Glomerular endothelial cell (primary cell): ENCODE measurements at places on chromosomes 16 and 17.

DNA sequence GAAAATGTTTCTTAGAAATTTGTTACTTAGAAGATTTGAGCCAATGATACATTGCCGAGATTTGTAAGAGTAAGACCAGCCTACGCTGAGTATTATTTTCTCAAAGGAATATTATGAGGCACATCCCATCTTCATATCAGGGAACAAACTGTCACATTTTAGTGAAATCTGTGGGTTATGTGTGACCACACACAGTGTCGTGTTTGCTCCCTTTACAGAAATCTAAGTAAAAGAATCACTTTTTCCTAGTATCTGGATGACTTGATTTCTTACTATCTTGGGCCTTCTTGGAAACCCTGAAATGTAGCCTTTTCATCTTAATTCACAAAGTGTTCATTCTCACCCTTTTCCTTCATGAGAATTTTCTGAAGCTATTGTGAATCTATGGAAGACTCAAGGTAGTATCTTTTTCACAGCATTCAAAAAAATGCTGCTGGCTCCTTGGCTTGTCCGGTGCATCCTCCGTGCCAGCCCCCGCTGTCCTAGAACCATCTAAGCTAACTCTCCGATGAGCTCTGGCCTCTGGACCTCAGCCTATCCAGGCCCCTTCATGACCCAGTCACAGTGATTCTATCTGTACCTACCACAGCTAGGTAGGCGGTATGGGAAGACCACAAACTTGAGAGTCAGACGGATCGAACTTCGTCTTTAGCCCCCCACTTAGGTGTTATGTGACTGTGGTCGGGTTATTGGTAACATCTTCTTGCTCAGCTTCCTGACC is 524.3 kb downstream of the MAF start:
- no peak for DNase-seq

- DNase-seq = no peak
These were observed 22.7 kb upstream of the SPNS2 start for GRCh38 chr17:4476017-4476416.

GRCh38 chr16:67163164-67163998 is 1.2 kb upstream of the HSF4 start:
- DNase-seq = no peak

GRCh38 chr17:21193031-21193430 is 20.9 kb downstream of the TMEM11 start:
- DNase-seq = no peak

- DNase-seq = no peak
These were observed 23.4 kb downstream of the SMURF2 start for GRCh38 chr17:64638552-64639203.

DNA sequence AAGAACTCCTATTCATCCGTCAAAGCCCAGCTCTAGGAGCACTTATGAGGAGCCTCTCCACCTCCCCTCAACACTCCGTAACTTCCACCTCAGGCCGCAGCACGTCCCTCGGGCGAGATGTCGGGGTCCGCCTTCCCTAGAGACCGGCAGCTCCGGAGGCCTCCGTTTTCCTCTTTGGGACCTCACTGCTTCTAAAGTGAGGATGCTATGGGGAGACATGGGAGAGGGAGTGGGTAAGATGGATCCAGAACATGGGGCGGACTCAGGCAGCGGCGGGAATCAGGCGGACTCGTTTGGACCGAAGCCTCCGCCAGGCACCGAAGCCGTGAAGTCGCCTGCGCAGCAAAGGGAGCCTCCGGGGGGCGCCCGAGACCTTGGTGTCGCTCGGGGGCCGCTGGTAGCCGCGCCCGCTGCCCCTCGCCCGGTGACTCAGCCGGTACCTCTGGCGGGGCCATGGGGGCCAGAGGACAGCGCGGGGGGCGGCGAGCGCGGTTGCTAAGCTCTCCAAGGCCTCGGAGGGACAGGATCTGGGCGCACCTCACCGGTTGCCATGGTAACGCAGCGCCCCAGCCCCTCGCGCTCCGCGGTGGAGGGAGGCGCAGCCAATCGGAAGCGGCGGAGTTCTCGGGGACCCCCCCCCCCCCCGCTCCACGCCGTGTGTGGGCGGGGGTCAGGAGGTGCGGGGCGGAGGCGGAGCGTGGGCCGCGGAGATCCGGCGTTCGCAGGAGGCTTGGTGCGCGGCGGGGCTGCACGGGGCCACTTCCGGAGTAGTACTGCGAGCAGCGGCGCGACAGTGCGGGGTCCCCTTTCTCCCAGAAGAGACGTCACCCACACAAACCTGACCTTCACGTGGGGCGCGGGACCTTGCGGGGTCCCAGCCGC is 1.3 kb upstream of the HIC1 start:
- DNase-seq = no peak

DNA sequence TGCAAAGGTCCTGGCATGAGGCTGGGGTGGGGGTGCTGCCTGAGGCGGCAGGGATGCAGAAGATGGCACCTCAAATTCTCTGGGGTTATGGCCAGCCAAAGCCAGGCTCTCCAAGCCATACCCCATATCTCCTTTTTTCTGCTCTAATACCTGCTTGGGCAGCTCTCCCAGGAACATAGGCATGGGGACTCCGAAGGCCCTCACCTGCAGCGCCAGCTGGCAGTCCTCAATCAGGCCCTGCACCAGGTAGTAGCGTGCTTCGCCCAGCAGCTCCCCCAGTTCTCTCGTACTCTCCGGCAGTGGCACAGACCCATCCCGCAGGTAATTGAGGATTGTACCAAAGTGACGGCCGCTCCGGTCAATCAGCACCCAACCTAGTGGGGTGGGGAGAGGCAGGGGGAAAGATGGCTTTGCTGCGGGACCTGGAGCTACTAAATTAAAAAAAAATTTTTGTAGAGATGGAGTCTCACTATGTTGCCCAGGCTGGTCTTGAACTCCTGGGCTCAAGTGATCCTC is 3.0 kb downstream of the KCTD13 start:
- no peak for DNase-seq

DNA sequence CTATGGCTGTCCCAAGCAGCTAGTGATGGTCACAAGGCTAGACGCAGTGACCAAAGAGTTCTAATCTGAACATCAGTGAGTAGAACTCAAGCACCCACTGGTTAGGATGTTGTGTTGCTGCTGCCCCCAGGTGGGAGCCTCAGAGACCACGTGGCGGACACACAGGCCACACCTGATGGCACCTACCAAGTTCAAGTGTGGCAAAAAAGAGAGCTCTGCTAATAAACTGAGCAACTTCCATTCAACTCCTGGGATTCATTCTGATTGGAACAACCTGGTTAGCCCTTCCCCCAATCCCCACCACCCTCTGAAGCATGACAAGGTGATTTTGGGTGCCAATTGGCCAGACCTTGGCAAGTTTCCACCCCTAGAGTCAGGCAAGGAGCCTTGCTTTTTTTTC is 3.5 kb upstream of the LCMT1 start:
- no peak for DNase-seq

GRCh38 chr17:30113213-30113612 is 3.4 kb upstream of the NSRP1 start:
- no peak for DNase-seq

DNA sequence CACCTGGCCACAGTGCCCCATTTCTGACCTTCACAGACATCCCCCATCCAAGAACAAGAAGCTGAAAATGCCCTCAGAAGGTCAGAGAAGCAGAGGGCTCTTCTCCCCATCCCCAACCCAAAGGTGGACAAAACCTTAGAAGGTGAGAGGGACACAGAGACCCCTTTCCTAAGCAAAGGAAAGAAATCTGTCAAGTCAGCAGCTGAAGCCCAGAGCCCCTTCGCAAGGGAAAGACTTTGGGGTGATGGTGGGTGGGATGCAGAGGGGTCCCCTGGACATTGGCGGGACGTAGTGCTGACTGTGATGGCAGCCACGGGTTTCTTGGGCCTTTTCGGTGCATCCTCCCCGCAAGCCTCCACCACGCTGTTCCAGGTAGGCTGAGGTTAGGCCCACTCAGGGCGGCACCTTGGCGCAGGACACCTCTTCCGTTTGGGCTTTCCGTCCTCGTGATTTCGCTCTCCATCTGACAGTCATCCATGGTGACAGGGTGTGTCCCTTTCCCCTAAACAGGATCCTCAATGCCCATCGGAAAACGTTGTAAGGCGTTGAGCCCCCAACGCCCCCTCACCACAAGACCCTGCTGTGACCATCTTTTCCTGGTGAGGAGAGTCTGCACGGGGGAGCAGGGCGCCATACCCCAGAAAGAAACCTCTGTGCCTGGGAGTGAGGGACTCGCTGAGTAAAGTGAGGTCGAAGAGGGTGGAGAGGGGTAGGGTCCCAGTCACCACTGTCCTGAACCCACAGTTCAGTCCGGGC is 10.7 kb upstream of the GSDMA start:
- no peak for DNase-seq

- DNase-seq = no peak
These were observed 25.6 kb downstream of the TRARG1 start for GRCh38 chr17:1304962-1305563.

DNA sequence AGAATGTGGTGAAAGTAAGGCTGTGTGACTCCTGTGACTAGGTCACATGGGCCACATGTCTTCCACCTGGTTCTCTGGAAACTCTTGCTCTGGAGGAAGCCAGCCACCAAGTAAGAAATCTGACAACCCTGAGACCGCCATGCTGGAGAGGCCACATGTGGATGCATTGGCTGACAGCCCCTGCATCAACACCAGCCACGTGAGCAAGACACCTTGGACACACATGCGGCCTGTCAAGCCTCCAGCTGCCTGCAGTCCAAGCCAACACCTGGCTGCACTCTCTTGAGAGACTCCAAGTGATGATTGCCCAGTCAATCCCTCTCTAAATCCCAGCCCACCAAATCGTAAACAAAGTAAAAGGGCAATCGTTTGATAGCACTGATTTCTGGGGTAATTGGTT is 112.6 kb downstream of the FOXL1 start:
- no peak for DNase-seq

GRCh38 chr16:87723226-87723623 is 42.6 kb downstream of the KLHDC4 start:
- DNase-seq = peak; percentile 44

- DNase-seq = no peak
These were observed 49.4 kb downstream of the MYH10 start for GRCh38 chr17:8580952-8581658.

- no peak for DNase-seq
These were observed 4.8 kb downstream of the BAIAP3 start for GRCh38 chr16:1338119-1338730.
